ENCODE measurements at places on chromosomes 5 and 9.
A peak's percentile ranks its signal among the peaks of the same experiment; 100 is the strongest.

DNA sequence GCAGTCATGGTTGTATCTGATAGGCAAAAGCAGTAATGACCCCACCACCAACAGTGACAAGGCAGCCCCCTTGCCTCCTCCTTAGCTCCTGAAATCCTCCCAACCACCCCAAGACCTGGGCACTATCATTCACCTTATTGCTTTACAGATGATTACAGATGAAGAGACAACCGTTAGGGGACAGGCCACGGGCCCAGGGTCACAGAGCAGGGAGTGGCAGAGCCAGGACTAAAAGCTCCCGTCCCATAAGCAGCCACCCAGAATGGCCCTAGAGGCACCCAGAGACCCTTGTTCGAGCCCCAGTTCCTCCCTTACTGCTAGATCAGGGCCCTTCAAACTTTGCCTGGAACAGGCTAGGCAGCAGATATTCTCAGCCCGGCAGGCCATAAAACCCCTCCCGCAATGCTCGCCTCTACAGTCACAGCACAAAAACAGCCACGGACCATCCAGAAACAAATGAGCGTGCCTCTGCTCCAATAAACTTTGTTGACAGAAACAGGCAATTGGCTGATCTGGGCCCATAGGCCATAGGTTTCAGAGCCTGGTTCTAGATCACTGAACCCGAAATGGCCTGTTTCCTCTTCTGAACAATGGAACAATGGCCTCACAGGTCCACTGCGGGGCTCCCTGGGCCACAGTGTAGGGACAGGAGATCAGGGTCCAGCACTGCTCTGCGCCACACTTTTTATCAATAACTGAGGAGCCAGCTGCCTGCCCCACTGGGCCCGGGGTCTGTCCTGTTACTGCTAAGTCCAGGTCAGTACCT is 67.0 kb downstream of the LRSAM1 start:
- DNase-seq, result no peak

DNA sequence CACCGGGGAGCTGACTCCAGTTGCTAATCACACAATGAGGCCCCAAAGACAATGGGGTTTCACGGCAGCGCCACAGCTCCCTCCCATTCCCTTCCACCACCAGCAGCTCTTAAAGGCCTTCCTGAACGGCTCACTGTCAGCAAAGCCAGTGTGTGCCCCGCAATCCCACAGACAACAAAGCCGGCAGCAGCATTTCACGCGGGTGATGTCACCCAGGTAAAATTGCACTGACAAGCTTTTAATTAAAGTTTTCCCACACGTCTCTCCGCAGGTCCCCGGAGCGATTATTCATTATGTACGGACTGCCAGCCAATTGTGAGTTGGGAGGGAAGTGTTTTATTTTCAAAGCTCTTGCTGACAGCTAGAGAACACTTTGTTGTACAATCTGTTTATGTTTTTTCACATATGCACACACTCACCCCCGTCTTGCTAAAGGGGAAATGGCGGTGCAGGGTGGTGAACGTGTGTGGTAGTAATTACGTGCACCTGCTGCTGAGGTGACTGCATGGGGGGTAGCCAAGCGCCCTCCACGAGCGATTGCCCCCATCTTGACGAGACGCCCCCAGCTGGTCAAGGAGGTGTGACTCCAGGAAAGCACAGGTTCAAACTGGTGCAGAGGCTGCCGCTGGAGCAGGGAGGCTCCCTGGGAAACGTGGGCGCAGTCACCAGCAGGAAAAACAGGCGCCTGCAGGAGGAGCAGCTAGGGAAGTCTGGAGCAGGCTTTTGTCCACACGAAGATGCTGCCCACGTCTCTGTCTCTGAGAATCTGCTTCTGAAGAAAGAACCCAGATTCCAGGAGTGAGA is 65.0 kb downstream of the IRX2 start:
- no peak for DNase-seq

DNA sequence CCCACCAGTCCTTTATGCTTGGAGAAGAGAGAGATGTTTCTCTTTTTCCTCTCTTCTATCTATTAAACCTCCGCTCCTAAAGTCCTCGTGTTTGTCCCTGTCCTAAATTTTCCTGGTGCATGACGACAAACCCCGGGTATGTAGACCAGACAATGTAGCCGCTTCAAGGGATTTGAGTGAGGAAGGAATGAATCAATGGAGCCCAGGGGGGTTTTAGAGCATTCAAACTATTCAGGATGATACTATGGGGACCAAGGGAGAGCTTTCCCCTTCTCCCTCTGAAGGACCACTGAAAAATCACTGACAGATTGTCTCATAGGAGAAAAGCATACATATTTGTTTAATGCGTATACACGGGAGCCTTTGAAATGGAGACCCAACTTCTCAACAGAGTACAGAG is 18.4 kb downstream of the CEL start:
- DNase-seq, result no peak

GRCh38 chr9:4936823-4937222 is 48.2 kb upstream of the JAK2 start:
- DNase-seq, result no peak

DNA sequence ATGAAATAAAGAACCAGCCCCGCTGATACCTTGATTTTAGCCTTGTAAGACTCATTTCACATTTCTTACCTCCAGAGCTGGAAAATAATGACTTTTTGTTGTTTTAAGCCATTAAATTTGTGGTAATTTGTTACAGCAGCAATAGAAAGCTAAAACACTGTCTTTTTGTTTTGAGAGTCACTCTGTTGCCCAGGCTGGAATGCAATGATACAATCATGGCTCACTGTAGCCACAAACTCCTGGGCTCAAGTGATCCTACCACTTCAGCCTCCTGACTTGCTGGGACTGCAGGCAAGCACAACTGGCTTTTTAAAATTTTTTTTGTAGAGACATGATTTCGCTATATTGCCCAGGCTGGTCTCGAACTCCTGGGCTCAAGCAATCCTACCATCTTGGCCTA is 34.7 kb upstream of the MYO10 start:
- DNase-seq, result no peak

DNA sequence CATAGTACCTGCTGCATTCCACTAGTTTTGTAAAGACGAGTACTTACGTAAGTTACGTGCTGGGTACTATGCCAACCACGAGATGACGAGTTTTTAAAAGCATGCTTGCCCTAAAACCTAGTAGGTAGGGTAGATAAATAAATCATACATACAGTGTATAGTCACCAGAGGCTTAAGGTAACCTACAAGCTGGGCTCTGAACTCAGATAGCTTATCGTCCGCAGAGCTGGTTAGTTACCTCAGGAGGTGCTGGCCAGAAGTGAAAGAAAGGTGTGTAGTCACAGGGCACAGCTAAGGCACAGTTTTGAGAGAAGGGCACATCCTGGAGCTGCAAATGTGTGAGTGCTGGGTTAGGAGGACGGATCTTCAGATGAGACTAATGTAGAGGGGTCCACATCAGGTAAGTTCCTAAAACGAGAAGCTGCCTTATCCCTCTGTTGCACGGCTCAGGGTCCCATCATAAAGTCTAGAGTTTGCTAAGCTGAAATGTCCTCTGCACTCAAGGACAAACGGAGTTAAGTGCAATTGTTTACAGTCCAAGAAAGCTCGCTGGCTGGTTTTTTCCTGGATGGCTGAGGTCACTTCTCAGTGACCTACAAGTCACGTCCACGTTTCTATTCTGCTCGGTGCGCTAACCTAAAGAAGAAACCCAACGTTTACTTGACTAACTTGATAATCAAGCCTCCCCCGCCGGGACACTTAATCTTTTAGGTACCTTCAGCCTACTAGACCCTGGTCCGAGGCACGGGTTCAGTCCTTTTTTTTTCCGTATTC is 1.1 kb upstream of the SNX24 start:
- DNase-seq, result no peak

GRCh38 chr9:715300-715699 is 126.2 kb upstream of the DMRT1 start:
- DNase-seq, result no peak

DNA sequence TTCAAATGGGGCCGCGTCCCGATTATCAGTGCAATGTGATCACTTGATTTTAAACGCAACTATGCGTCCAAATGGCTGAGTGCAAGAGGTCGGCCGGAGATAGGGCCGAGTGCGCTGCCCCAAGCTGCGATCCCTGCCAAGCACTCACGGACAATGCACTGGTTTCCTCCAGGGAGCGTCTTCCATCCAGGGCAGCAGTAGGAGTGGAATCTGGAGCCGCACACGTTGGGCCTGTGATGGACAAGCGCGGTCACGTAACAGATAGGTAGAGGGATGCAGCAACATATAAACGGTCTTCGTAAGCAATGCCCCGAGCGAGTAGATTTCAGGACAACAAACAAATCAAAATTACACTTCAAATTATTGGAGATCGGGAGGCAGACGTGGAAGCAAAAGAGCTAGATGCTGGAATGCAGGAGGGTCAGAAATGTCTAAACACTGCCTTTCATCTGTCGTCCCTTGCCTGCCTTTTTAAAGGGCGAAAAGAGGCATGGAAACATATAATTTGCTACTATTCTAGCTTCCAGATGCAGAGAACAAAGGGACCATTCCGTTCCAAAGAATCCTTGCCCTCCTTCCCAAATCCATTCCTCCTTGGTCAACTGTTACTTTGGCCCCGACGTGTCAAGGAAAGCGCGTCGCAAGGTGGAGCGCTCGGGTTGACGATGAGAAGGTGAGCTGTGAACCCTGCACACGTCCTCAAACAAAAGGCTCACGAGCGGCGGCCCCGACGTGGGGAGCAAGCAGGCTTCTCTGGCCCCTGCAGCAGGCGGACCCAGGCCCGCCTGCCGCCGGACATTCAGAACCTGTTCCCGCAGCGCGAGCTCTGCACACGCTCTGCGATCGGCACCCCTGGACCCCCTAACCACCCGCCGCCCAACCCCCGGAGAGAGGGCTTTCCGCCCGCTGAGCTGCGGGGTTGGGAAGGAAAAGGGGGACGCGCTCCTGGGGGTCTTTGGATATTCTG is 1.5 kb downstream of the FBN2 start:
- peak; percentile 70 for DNase-seq

GRCh38 chr9:106333481-106333880 is 529.5 kb upstream of the ZNF462 start:
- DNase-seq, result no peak

GRCh38 chr5:63401436-63402046 is 560.7 kb downstream of the HTR1A start:
- DNase-seq, result peak; percentile 35

DNA sequence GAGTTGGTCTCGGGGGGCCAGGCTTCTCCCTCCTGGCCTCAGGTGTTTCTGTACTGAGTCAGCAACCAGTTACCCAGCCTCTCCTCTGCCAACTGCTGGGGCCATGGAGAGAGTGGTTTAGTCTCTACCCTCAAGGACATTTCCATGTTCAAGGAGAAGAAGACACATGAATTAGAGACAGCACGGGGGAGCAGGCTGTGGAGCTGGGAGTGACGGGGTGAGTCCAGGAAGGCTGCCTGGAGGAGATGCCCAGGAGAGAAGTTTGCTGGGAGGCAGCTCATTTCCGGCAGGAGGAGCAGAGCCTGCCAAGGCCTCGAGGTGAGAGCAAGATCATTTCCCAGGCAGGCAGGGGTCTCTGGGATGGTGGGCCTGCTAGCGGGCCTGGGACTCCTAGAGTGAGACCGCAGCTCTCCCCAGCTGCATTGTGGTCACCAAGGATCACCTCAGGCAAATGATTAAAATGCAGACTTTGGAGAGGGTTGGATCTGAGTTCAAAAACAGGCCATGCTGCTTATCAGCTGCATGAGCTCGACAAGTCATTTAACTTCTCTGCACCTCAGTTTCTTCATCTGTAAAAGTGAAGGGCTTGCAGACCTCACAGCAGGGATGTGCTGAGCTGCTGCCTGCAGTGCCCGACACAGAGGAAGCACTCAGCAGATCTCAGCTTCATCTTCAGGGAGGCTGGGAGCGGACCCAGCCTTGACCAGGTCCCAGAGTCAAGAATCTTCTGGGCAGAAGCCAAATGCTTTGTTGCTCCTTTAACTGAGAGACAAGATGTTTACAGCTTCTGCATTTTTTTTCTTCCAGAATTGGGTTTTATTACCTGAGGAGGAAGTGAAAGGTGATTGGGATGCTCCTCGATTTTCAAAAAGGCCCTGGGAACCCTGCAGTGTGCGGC is 35.2 kb downstream of the NEK6 start:
- DNase-seq, result no peak

- DNase-seq, result no peak
These were observed 28.7 kb upstream of the SNX24 start for GRCh38 chr5:122816756-122817155.

GRCh38 chr9:97594381-97594921 is 38.7 kb downstream of the TSTD2 start:
- no peak for DNase-seq

- DNase-seq, result no peak
These were observed 66.7 kb downstream of the SMIM23 start for GRCh38 chr5:171852255-171852681.

DNA sequence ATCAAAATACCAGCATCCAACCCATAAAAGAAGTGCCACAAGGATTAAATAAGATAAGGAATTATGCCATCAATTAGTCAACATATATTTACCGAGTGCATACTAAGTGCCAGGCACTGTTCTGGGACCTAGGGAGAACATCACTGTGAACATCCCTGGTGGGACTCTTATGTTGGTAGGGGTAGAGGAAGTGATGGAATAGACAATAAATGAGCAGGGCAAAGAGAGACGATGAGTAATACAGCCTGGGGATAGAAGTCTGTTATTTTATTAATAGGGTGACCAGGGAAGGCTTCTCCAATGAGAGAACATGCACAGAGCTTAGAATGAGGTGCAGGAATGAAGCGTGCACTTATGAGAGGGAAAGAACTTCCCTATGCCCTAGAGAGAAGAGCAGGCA is 47.4 kb upstream of the VLDLR start:
- DNase-seq, result no peak

GRCh38 chr5:120447706-120448239 is 16.3 kb upstream of the PRR16 start:
- DNase-seq, result no peak

DNA sequence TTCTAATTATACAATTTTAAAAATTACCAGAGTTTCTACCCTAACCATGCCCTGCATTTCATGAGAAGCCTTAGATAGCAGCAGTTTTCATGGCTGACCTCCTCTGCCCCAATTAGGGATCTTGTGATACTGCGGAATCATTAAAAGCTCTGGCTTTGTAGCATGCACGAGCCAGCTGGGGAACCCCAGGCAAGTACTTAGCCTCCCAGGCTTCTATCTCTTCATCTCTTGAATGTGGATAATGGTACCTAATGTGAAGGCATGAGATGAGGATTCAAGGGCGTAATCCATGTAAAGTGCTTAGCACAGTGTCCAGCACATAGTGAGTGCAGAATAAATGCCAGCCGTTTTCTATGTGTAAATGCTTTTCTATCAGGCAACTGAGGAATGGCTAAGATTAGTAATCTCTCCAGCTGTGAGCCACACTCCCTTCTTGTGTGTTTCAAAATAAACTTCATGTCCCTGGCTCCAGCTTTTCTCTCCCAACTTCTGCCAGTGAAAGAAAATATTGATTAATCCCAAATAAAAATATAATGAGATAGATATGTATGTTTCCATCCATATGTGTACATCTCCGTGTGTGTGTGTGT is 88.4 kb downstream of the APBA1 start:
- no peak for DNase-seq

- DNase-seq, result no peak
These were observed 37.0 kb upstream of the RAB3C start for GRCh38 chr5:58545912-58546311.

DNA sequence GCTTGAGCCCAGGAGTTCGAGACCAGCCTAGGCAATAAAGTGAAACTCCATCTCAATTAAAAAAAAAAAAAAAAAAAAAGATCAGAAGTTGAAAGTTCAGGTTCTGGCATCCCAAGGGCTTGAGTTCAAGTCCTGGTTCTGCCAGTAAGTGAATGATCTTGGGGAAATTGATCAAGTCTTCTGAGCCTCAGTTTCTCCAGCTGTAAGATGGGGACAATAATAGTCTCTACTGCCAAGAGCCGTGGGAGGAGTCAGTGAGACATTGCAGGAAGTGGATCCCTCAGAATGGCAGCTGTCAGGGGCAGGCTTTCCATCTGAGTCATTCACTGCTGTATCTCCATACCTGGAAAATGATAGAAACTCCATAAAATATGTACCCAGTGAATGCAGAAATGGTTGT is 37.8 kb upstream of the FUBP3 start:
- no peak for DNase-seq
